ENCODE measurements at places on chromosomes 1 and 21.
A peak's percentile ranks its signal among the peaks of the same experiment; 100 is the strongest.

GRCh38 chr1:46067652-46068051 lies 64.8 kb downstream of the PIK3R3 start:
- DNase-seq: no peak

DNA sequence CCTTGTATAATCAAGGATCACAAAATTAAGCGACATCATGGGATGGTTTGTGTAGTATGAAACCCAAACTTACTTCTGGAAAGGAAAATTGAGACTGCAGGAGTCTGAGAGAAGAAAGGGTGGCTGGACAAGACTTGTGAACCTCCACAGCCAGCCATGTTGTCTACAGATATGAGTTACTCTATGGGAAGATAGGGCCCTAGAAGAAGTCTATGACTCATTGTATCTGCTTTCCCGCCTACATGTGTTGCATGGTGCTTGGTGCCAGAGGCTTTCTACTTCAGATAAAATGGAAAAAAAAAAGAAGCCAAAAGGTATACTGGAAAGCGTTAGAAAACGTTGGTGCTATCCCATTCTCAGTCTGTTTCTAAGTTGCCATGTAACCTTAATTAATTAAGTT lies 18.7 kb upstream of the OR6N2 start:
- no peak for DNase-seq

GRCh38 chr1:8031176-8031785 lies 5.2 kb upstream of the ERRFI1 start:
- DNase-seq: peak; percentile 59

GRCh38 chr1:232521660-232522059 lies 108.3 kb downstream of the SIPA1L2 start:
- no peak for DNase-seq

DNA sequence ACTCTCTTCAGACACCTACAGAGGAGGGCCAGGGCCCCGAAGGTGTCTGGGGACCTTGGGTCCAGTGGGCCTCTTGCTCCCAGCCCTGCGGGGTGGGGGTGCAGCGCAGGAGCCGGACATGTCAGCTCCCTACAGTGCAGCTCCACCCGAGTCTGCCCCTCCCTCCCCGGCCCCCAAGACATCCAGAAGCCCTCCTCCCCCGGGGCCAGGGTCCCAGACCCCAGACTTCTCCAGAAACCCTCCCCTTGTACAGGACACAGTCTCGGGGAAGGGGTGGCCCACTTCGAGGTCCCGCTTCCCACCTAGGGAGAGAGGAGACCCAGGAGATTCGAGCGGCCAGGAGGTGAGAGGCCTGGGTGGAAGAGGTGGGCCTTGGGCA lies 3.7 kb downstream of the ADAMTSL4 start:
- no peak for DNase-seq

- no peak for DNase-seq
Observed at GRCh38 chr1:231969076-231969475, 342.5 kb downstream of the DISC1 start.

- DNase-seq: no peak
Observed at GRCh38 chr1:67740543-67740942, 55.5 kb downstream of the GADD45A start.

DNA sequence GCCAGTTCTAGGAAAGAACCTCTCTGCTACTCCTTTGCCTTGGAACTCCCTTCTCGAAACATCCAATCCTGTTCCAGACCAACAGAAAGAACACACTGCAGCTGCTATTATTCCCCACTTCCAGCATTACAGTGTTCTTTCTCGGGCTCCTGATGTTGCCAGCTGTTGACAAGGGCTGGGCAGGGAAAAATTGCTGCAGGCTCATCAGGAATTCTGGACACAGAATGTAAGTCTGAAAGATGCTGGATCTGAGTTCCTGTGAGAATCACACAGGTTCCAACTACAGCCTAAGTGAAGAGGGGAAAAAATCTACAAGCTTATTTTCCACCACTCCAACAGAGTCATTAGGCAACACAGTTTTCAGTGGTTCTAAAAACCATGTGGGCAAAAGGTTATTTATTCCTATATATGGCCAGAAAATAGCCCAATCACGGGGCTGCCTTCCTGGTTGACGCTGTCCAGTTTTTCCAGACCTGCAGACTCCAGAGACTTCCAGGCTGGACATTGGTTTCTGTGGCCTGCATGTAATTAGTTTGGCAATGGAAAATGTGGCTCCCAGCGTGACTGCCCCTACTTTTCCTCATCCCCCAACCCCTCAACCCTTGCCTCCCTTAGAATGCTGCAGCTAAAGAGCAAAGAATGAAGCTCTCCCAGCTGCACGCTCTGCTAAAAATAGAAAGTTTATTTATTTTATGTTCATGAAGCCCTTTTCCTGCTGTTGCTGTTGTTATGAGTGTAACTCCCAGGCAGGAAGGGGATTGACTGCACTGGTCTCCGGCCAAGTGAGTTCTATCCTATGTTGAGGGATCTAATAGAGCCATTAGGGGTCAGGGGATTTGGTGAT lies 8.3 kb upstream of the KIAA0040 start:
- no peak for DNase-seq

GRCh38 chr1:152917794-152918193 lies 9.4 kb downstream of the IVL start:
- DNase-seq: peak; percentile 18

DNA sequence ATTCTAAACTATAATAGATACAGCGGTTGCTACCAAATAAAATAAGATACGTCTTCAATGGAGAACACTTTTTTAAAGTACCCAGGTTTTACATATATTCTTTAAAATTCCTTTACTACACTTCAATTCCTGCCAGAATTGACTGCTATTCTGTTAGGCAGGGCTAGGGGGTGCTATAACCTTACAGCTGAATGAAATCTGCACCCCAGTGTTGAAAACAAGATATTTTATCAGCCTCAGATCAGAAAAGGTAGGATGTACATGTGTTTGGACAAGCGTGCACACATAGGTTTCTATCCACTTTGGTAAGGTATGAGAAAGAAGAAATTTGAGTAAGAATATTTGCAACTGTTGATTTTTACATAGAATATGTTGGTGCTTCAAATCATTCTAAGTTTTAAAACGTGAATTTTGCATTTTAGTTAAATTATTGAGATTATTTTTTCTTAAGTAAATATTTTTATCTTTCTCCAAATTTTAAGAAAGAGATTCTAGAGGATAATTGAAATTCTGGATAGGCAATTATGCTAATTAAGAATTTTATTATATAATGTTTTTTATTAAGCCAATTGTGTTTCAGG lies 490.8 kb upstream of the ADGRL4 start:
- DNase-seq: peak; percentile 18

- DNase-seq: no peak
Observed at GRCh38 chr1:222702210-222702609, 10.1 kb downstream of the AIDA start.

- no peak for DNase-seq
Observed at GRCh38 chr1:14977338-14977931, 176.1 kb upstream of the TMEM51 start.

- DNase-seq: no peak
Observed at GRCh38 chr1:58763214-58763613, 20.6 kb downstream of the JUN start.

- DNase-seq: no peak
Observed at GRCh38 chr1:100187912-100188311, 9.9 kb upstream of the LRRC39 start.

DNA sequence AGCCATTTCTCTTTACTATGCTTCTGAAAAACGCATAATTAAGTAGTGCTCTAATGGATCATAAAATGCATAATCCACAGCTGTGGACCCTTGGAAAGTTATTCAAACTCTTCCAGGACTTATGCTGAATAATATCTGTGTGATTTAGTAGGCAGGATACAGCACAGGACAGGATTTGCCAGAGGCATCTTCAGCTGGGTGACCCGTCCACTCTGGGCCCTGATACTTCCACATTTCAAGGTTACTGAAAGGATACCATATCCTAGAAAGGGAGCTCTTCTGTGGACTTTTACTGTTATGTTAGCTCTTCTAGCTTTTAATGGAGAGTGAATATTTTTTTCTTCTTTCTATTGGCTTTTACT lies 49.6 kb downstream of the MAP10 start:
- no peak for DNase-seq

DNA sequence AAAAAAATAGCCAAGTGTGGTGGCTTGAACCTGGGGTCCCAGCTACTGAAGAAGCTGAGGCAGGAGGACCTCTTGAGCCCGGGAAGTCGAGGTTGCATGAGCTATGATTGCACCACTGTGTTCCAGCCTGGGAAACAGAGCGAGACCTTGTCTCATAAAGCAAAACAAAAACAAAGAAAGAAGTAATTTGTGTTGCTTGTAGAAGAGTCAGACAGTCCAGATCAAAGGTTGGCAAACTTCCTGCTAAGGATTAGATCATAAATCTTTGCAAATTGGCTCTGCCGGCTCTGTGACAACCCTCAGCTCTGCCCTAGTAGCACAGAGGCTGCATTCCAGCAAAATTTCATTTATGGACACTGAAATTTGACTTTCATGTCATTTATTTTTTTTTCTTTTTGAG lies 19.0 kb upstream of the MFN2 start:
- DNase-seq: no peak

DNA sequence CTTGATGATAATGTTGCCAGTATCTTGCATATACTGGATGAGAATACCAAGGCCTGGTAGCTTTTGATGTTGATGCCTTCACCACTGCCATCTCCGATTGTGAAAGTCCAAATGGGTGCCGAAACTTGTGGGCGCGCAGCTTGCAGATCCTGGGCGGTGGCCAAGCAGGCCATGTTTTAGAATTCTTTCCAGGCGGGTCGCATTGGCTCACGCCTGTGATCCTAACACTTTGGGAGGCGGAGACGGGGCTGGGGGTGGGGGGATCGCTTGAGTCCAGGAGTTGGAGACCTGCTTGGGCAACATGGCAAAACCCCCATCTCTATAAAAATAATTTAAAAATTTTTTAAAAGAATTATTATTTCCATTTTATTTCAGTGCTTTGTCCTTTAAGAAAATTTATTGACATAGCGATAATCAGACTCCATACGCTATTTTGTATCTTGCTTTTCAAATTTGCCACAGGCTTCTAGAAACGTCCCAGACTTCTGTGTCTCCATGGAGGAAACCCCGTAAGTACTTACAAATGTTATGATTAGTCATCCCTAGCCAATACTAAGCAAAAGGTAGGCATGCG lies 592 bp upstream of the ZNF326 start:
- DNase-seq: no peak

- DNase-seq: peak; percentile 28
Observed at GRCh38 chr21:34510148-34511142, 1.6 kb downstream of the KCNE1 start.

GRCh38 chr1:162903246-162903645 lies 42.3 kb upstream of the CCDC190 start:
- DNase-seq: no peak

Measured in COR-L47 (cell line).